ENCODE measurements at places on chromosomes 3 and 15. TPM values are rescaled to one million over a fixed set of nuclear protein-coding genes. Genes with fewer than 3 reads are reported as not detected.

CCR4 gene
- total RNA-seq, result not detected

CCDC39 gene
- total RNA-seq, result 0.81 TPM

DNA sequence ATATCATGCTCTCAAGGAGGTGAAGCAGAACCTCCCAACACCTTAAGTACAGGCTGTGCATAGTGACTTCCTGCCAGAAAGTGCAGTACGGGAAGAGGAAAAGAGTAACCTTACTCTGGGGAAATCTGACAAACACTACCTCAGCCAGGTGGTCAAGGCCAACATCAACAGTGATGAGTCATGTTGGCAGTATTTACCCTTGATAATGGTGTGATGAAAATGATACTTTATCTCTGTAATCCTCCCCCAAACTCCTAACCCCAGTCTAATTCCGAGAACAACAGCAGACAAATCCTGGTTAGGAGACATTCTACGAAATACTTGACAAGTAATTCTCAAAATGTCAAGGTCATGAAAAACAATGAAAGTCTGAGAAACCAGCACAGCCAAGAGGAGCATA, 26.5 kb downstream of the ANKDD1A start:
- DNase-seq, result no peak

DNA sequence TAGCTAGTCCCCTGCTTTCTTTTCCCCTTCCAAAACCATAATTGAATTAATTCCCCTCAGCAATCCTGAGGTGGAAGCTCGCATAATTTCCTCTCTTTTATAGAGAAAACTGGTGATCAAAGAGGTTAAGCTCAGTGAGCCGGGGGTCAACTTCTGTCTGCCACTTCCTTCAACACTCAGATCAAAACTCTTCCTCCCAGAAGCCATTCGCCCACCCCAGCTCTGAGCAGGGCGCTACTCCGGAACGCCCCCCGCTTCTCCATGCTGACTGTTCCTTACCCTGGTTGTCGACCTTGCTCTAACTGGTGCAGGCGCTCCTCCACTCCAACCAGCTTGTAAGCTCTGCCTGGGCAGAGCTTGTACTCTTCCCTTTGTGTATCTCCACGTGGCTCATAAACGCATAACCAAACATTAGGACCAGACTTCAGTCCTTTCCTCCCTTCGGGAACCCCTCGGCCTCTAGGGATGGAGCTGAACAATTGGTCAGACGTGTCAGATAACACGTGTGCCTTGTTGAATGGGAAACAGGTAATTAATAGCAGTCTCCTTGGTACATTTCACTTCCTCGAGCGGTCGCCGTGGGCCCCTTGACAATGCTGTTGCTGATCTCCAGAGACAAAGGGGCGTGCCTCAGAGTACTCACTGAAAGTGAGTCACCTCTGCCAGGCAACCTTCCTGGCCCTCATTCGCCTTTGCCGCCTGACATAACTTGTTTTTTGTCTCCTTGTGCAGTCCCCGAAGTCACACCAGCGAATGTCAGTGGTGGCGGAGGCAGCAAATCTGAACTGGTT, 71.8 kb downstream of the IL5RA start:
- DNase-seq, result no peak

DNA sequence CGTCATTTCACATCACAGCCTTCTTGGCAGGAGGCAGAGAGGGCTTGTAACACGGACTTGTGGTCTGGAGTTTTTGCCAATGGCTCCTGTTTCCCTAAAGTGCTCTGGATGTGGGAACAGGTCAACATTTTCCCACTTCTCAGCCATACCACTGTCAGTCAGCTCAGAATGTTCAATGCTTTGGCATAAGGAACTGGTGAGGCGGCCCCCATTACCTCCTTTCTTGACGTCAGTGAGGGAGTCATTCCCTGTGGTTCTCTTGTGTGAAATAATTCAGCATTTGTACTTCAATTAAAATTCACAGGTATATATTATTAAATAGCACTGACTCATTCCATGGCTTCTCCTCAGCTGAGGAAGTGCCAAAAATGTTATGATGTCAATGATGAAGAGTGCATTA, 167.1 kb downstream of the P3H2 start:
- DNase-seq, result no peak

AP2M1 gene
- 157 TPM for total RNA-seq

- no peak for DNase-seq
Observed at GRCh38 chr3:177772908-177773557, 575.8 kb upstream of the TBL1XR1 start.

GOLGA8G gene
- total RNA-seq, result not detected

DNA sequence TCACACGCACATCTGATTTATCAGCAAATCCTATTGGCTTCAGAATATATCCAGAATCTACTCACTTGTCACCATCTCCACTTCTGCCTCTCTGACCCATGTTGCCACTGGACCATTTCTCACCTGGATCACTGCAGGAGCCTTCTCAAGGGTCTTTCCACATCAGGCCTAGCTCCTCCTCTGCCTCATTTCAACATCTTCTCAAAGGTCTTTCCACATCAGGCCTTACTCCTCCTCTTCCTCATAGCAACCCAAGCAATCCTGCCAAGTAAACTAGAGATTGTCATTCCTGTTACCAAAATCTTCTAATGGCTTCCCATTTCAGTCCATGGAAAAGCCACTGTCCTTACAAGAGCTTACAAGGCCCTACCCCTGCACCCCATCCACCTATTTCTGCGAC, 18.0 kb upstream of the DUT start:
- no peak for DNase-seq

All from psoas muscle (tissue), 8 donors.